ENCODE measurements at places on chromosomes 12 and 14.

- no peak for DNase-seq
Observed at GRCh38 chr12:14460212-14460841, 94.8 kb downstream of the ATF7IP start.

- no peak for DNase-seq
Observed at GRCh38 chr12:113340061-113340460, 5.2 kb upstream of the SLC8B1 start.

GRCh38 chr12:57187222-57188089, 29.1 kb upstream of the NXPH4 start:
- DNase-seq: no peak

DNA sequence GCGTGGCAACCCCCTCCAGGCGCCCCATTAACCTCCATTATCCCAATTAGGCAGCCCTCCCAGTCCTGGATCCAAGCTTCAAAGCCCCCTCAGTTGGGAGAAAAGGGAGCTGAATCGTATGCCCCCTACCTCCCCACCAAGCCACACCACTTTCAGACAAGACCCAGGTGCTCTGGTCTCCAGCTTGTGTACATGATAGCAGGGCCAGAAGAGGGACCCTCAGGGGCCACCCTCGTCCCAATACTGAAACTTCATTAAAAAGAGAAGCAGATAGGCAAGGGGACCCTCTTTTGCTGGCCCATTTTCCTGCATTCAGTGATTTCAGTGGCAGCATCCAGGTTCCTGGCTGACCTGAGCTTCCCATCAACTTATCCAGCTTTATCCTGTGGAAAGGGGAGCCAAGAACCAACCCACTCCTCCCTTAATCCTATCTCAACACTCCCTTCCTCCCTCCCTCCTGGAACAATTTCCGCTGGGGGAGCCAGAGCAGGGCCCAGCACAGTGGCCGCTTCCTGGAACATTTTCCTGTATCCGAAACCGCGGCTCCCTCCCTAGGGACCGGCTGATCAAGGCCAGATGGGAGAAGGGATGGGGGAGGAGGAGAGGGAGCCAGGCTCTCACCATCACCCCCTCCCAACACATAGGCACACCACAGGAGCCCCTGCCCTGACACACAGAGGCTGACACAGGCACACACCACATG, 9.5 kb upstream of the SP7 start:
- DNase-seq: no peak

GRCh38 chr12:27588776-27589175, 64.8 kb downstream of the PPFIBP1 start:
- DNase-seq: no peak

DNA sequence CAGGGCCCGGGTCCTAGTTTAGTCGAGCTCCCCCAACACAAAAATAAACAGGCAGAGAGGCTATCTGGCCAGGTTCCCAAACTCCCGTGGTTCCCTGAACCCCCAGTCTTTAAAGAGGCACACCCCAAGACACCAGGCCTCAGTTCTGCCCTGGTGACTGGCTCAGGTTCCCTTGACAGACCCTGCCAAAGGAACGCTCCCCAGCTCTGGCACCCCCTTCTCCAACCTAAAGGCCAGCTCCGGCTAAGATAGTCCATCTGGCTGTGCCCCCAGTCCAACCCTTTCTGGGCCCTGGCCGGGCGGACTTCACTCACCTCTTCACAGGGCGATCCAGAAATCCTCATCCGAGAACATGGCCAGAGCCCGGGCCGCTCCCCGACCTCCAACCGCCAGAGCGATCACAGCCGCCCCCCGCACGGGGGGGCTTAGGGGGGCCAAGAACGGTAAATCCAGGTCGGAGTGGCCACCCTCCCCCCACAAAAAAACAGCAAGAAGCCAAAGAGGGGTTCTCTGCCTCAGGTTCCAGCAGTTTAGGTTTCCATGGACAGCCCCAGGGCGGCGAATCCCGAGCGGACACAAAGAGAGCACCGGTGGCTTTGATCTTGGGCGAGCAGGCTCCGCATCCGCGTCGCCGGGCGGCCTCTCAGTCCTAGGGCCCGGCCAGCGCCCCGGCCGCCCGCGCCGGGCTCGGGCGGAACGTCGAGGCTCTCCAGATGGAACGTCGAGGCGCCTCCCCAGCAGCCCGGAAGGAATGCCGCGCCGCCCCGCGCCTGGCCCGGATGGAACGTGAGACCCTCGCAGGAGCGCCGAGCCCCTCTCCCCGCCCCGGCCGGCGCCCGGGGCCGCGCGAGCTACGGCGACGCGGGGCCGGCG, 1.1 kb downstream of the KMT2D start:
- DNase-seq: no peak

DNA sequence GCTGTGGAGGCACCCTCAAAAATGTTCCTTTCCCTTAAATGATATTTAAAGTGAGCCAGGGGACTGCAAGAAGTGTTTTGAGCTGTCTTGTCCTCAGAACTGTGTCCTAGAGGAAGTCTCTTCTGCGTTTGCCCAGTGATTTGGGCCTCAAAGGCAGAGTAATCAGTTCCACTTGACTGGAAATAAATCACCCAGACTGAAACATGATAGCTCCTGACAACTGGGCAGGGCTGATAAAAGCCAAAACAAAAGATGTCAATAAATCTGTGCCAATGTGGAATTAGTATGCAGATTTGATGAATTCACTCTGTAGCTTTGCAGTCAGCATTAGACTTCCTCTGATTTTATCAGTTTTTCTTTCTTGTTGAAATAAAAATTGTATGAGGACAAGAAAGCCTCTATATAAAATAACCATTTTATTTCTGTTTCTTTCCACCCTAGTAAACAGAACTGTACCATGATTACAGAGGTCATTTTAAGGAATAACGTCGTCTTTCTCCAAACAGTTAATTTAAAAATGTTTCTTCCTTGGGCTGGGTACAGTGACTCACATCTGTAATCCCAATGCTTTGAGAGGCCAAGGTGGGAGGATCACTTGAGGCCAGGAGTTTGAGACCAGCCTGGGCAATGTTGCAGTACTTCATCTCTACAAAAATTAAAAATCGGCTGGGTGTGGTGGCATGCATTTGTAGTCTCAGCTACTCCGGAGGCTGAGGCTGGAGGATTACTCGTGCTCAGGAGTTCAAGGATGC, 180.8 kb downstream of the ERC1 start:
- no peak for DNase-seq

DNA sequence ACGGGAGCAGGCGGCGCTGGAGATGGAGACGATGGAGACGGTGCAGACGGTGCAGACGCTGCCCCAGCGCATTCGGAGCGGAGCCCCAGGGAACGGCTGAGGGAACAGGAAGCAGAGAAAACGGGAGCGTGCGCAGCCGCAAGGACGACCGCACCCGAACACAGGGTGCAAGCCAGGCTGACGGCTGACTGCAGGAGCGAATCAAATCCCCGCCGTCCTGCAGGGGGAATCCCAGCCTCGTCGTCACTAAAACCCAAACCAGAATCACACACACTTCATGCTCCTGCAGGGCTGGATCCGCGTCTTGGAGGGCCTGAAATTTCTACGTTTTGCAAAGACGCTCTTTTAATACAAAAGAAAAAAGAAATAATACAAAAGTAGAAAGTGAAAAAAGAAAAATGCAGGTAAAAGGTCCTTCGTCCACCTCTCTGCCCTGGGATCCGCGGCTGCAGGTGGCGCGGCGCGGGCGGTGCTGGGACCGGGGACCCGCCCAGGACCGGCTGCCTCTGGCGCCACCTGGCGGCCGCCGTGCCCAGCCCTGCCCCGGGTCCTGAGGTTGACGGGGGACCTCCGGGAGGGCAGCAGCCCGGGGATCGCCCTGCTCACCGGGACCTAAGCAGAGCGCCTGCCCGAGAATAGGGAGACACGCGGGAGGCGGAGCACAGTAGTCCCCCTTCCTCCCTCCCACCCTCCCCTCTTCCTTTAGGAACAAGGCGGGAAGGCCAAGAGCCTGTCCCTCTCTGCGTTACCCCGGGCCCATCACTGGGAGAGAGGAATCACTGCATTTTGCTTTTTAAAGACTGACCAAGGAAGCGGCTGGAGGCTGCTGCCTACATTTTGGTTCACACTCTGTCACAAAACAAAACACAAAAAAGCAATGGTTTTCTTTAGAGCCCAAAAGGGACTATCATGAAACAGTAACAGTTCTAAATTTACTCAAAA, 20.1 kb downstream of the STX2 start:
- DNase-seq: peak; percentile 67

GRCh38 chr12:10213168-10214135, 775 bp downstream of the GABARAPL1 start:
- DNase-seq: peak; percentile 58

DNA sequence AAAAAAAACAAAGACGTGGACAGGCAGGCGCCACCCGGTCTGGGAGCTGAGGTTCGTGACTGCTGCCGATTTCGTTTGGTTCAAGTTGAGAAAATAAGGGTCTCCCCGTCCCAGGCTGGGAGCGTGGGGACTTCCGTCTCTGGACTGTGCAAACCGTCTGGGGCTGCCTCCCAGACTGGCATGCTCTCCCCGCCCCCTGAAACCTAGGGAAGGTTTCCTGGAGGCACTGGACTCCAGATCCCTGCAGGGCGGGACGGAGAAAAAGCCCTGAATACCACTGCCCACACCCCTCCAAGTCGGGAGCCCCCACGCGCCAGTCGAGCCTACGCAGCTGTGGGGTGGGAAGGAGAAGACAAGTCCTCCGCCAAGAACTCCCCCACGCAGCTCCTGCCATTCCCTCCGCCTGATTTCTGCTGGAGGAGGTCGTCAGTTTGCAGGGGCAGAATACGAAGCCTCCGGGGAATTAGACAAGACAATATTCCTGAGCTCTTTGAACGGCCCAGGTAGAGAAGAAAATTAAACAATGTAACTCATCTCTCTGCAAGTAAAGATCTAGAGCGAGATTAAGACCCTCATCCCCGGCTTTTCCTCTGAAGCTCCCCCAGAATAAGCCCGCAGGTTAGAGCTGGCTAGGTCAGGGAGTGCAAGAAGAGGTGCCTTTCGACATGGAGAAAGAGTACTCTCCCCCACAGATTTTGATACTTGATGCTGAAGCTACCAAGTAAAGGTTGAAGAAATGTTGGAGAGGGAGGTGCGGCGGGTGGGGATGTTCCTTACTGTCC, 10.4 kb upstream of the HOXC13 start:
- DNase-seq: no peak

DNA sequence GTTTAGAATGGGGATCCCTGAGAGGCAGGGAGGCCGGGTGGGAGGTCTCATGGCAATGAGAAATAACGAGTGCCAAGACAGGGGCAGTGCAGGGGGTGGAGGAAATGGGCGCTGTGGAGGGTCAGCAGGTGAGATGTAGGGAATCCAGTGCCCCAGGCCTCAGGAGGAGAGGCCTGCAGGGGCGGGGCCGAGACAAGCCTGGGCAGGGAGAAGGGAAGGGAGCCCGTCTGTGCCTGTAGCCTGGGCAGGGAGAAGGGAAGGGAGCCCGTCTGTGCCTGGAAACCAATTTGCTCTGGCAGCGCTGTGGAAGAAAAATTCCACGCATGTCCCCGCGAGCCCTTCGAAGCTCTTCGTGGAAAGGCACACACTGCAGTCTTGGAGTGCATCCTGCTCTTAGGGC, 10.6 kb upstream of the NCOR2 start:
- DNase-seq: no peak

GRCh38 chr12:61397668-61398067, 862.5 kb upstream of the USP15 start:
- DNase-seq: no peak

- DNase-seq: no peak
Observed at GRCh38 chr14:102900631-102901571, 21.6 kb upstream of the AMN start.

DNA sequence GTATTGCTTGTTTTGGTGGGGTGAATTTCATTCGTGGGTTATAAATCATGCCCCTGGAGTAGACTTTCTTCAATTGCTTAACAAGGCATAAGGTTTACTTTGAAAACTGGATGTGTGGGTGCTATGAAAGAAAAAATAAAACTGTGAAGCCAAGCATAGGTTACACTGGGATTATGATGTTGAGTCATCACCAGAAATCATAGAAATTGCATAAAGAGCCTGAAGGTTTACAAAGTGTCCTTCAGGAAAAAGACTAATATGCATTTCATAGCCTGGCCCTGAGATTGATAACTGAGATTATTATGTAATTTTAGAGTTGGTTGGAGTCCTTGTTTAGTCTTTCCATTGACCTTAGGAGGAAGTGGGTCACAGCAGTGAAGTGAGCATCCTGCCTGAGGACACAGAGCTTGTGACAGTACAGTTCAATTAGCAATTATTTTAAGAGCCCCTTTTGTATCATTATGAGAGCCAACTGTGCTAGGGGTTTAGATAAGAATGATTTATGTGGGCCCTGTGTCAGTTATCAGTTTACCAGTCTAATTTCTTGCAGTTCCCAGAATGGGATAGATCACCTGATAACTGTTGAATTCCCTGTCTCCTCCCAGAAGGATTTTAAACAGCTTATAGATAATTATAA, 13.6 kb downstream of the LRRK2 start:
- no peak for DNase-seq

- DNase-seq: no peak
Observed at GRCh38 chr12:128613837-128614590, 209.7 kb downstream of the SLC15A4 start.

- peak; percentile 81 for DNase-seq
Observed at GRCh38 chr12:57124261-57124877, 3.9 kb upstream of the LRP1 start.

GRCh38 chr12:10310926-10311720, 3.5 kb downstream of the KLRD1 start:
- no peak for DNase-seq

DNA sequence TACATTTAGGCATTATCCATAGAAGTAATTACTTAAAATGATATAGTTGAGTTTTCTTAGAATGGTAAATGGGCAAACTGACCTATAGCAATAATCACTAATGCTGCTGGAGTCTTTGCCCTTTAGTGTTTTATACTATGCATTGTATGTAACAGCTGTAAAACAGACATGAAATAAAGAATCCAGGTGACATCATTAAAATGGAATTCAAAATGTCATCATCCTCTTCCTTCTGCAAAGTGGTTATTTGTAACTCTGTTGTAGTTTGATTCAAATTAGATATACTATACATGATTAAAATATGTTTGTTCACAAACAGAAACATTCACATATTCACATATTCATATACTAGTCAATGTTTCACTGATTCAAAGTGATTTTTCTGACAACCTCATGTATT, 598.8 kb downstream of the SLC16A7 start:
- DNase-seq: no peak

- DNase-seq: no peak
Observed at GRCh38 chr14:64563696-64564095, 13.9 kb downstream of the PPP1R36 start.

GRCh38 chr12:46523863-46524770, 151.5 kb upstream of the SLC38A2 start:
- DNase-seq: peak; percentile 66

GRCh38 chr12:106152334-106152733, 13.6 kb upstream of the NUAK1 start:
- no peak for DNase-seq

DNA sequence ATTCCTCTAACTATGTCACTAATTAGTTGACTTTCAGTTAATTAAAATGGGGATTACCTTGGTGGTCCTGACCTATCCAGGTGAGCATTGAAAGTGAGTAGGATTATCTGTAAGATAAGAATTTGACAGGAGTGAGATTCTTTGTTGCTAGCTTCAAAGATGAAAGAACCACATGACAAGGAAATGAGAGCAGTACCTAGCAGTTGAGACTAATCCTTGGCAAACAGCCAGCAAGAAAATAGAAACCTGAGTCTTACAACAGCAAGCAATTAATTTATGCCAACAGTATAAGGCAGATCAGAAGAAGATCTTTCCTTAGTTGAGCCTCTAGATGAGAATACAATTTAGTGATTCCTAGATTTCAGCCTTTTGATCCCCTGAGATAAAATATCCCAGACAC, 1058.4 kb downstream of the LRFN5 start:
- DNase-seq: no peak

Measured in CD4-positive, alpha-beta T cell treated with Interleukin-6 at 100 ng/mL for 8 hours (primary cell).